ENCODE measurements at places on chromosomes 5 and 9. TPM values are rescaled to one million over a fixed set of nuclear protein-coding genes. Genes with fewer than 3 reads are reported as not detected.
A peak's percentile ranks its signal among the peaks of the same experiment; 100 is the strongest.

DNA sequence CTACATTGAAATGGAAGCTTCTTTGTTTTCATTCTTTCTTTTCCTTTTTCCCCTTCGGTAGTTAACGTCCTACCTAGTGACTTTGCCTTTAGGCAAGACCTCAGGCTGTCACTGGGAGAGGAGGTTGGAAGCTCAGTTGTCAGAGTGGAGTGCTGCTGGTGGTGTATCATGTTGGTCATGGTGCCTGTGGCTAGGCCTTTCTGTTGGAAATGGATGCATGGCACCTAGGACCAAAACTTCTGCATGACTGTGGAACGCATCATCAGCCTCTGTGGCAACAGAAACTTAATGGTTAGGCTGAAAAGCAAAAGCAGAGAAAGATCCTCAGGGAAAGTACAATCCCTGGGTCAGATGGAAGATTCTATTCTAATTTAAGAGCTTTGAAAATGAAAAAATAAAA lies 57.9 kb downstream of the OSTF1 start:
- no peak for DNase-seq

DNA sequence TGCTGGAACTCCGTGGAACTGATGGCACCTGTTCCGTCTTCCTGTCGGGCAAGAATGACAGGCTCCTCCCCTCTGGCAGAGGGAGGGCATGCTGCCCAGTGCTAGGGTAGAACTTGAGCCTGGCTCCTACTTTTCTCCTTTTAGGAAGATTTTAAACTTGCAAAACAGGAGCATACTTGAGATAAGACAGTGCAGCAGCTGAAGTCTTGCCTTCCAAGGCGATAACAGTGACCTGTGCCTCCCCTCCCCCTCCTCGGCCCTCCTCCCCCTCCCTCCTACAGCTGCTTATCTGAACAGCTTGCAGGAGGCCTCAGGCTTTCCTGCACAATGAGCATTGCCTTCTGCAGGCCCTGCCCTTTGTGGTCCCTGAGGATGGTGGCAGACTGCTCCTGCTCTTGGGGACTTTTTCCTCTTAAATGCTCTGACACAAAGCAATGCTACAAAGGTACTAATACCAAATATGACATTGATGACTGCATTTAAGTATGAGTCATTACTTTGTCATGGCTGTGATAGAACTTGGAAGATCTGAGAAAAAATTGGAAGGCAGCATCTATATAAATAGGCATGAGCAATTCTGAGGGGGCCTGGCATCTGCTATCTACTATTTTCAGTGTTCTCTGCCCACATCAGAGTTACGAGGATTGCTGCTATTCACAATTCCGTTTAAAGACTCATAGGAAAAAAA lies 2.0 kb downstream of the GADD45G start:
- DNase-seq = peak; percentile 51

DNA sequence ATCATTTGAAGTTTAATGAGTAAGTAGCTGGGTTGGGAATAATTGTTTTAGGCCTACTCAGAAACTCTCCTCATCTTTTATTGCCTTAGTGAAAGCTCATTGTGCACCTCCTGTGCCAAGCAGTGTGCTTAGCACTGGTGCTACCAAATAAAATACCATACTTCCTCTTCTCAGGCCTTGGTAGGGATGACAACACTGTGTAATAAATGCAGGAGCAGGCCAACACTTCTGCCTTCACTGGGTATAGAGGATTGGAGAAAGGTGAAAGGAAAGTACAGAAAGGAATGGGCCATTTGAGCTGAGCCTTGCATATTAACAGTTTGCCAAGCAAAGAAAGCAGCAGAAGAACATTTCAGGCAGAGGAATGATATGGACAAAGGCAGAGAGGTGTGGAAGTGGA lies 285.7 kb downstream of the NR3C1 start:
- no peak for DNase-seq

- DNase-seq = no peak
These were observed 40.6 kb downstream of the FAM174A start for GRCh38 chr5:100575815-100576214.

GRCh38 chr5:137051161-137051560 lies 448.0 kb downstream of the SPOCK1 start:
- DNase-seq = no peak

GRCh38 chr5:66013397-66013796 lies 87.0 kb downstream of the ERBIN start:
- DNase-seq = no peak

GRCh38 chr9:77731930-77732329 lies 83.8 kb upstream of the GNA14 start:
- DNase-seq = no peak

The PRDM9 gene
- not detected for total RNA-seq

The COL15A1 gene
- 1.2 TPM for total RNA-seq

The SPINK7 gene
- not detected for total RNA-seq

The SMIM33 gene
- not detected for total RNA-seq

All from MG63 (cell line).